ENCODE measurements at places on chromosomes 5 and 9.

DNA sequence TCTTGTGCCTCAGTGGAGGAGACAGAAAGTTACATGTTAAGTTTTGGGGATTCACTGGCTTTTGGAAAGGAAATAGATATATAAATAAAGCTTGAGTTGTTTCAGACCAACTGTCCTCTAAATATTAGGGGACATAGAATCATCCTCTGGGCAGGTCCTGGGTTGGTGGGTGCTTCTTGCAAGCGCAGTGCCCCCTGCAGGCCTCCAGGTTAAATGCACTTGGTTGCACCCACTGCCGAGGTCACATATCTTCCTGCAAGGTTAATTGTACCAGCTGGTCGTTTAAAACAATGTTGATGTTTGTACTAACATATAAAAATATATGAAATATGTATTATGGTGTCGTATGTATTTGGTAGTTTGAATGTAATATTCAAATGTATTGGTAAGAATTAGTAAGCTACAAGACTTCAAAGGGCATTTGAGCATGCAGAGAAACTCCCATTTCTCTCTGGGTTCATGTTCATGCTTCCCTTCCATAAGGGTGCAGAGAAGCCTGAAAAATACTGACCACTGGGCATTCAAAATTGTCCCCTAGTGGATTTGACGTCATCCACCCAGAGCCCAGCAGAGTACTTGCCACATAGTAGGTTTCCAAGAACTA is 87.0 kb downstream of the ZNF618 start:
- peak; percentile 22 for DNase-seq

GRCh38 chr5:139387611-139388197 is 2.0 kb downstream of the MZB1 start:
- DNase-seq = no peak

GRCh38 chr9:35646153-35646532 is 4.6 kb downstream of the SIT1 start:
- DNase-seq = no peak

DNA sequence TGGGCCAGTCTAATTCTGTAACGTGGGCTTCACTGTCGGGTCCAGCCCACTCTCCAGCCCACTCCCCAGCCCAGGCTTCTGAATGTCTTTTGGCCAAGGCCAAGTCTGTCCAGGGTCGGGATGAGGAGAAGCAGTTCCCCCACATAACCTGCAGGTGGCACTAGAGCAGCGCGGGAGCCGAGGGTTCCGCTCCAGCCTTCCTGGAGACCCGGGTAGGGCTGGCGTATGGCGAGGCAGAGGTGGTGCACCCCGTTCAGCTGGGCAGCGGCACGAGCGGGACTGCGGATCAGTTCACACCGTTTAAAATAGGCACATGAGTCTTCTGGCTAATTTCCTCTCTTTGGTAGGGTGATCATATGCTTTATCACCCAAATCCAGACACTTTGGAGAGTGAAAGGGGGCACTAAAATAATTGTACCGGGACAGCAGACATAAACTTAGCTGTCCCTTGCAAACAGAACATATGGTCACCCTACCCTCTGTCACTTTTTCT is 185.9 kb downstream of the MSX2 start:
- peak; percentile 34 for DNase-seq

DNA sequence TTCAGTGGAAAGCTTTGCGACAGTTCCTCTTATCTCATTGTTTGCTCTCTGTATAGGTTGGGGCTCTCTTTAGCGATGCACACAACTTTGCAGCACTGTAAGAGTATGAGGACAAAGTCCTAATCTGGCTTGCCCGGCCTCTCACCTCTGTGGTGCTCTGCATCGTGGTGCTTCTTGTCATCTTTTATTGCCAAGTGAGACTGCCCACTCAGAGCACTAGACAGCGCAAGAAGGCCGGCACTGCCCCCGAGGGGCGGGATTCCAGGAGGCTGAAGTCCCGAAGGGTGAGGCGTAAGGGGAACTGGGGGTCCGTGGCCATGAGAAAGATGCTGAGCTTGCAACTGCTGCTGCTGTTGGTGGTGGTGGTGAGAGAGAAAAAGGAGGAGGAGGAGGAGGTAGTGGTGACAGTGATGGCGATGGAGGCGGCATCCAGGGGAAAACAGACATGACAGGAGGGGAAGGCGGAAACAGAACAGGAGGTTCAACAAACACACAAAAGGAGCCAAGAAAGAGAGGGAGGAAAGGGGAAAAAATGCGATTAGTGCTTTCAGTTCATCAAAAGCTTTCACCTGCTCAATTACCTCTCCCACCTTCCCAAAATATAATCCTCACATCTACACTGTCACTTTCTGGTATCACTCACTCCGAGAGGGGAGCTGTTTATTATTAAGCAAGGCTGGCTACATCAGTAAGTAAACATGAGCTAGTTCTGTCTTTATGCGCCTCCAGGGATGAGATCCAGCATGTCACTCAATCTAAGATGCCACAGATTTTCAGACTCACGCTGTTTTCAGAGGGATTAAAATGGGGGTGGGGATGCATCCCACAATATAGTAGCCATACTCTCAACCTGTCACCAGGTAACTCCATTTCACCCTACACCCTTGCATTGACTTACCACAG is 55.1 kb downstream of the TLE1 start:
- DNase-seq = no peak

DNA sequence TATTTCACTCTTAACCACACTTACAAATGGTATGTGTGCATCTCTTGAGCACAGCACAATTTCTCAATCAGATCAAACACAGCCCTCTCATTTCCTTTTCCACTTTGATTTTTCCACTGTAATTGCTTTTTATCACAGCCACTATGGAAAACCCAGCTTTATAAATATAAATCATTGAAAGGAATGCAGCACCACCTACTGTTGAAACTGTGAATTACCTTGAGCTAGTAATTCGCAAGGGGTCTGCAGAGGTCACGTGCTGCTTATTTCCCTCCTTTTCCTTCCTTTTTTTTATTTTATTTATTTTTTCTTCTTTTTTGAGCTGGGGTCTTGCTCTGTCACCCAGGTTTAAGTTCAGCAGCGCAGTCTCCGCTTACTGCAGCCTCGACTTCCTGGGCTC is 76.9 kb downstream of the CDH6 start:
- DNase-seq = no peak

DNA sequence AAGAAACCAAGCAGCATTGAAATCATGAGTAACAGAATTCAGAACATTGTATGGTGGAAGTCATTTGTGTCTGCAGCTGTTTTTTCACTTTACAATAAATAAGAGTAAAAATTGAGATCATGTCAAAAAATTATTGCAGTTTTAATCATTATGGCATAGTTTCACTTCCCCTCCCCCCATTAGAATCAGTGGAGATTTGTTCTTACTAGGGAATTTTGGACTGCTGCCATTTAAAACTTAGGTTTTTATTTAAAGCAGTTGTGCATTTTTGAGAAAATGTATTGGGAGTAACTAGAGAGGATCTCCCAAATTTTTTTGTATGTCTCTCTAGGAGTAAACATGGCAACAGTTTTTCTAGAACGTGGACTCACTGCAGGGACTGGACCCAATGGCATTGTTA is 20.4 kb downstream of the GTF3C4 start:
- DNase-seq = no peak

DNA sequence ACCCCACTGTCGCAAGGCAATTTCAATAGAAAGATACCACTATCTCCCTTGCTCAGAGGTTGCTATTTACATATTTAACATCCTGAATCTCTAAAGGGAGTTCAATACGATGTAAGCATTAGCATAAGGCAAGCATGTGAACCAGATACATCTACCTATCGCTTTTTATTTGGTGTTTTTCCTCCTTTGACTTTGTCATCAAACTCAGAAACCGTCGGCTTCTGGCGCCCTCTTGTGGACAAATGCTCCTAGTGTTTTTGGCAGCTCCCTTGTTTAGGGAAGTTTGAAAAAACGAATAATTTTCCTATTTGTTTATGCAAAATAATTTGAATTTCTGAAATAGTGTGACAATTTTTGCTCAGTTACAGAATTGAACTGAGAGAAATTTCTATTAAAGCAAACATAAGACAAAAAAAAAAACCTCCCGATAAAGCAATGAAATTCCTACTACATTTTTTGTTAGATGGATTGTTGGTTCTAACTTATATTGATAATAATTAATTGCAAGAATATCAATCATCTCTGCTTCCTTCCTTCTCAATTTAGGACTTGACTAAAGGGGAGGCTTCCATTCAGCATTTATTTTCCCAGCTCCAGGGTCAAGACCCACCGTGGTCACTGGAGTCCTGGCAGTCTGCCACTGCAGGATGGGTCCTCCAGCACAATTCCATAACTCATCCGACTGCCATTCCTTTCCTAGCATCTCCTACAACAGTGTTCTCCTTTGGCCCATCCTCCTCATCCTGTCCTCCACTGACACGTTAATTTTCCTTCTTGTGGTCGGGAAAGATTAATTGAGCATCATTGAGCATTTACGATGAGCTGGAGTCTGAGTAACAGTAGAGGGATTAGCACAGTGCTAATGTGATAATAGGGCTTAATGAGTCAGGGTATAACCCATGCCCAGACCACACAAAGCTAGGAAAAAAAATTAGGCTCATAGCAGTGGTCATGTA is 131.8 kb upstream of the CHD1 start:
- peak; percentile 72 for DNase-seq

DNA sequence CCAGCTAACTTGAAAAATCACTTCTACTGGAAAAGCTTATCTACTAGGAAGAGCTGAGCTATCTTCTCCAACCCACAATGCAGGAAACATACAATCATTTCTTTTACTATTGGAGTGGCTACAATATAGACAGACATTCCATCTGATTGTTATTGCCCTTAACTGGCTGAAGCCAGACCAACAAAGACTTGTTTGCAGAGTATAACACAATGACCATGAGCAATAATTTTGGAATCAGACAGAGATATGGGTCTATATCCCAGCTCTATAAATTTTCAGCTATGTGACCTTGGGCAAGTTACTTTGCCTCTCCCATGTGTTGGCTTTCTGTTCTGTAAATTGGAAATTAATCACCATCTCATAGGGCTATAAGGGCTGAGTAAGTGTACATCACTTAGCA is 244.7 kb upstream of the SLC30A5 start:
- DNase-seq = no peak

- DNase-seq = peak; percentile 15
Measured at GRCh38 chr5:134594797-134595457, 37.7 kb downstream of the SAR1B start.

DNA sequence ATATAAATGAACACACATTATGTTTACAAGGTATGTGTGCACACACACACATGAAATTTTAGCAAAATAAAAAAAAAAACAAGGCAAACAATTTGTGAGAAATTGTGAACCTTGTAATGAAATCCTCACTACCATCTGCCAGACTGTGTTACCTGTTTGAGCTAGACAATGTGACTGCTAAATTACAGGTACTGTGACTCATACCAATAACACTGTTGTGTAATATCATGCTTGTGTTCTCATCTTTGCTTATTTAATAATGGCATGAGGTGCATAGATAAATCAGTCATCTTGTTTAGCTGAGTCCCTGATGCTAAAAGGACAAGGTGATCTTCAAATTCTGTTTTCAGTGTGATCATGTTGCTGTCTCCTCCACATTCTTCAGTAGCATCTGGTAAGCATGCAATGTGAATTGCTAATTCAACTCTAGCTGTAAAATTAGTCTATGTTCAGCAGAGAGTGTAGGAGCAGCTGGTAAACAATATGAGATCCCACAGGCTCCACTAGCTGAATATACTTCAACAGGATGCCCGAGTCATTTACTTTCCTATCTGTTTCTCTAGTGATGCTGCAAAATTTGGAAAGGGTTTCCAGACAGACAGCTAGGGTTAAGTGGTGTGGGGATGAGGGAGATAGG is 966.3 kb upstream of the C9orf72 start:
- peak; percentile 12 for DNase-seq

- DNase-seq = no peak
Measured at GRCh38 chr9:105091004-105091640, 153.3 kb upstream of the SLC44A1 start.

DNA sequence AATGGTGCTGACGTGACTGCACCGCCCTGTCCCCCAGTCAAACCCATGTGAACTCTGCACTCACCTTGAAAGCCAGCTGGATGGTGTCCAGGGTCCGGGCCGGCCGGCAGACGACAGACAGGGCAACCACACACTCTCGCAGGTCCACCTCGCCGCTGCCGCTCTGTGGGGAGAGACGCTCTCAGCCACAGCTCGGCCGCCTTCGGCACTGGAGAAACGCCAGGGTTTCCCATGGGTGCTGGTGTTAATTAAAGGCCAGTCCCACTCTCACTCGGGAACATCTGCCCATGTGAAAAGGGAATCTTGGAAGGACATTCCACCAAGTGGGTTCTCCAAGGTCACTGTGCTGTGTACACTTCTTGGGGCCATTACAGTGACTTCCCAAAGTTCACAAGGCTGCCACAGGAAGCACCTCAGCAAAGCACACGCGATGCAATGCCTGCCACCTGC is 25.5 kb upstream of the SLC6A3 start:
- DNase-seq = no peak

DNA sequence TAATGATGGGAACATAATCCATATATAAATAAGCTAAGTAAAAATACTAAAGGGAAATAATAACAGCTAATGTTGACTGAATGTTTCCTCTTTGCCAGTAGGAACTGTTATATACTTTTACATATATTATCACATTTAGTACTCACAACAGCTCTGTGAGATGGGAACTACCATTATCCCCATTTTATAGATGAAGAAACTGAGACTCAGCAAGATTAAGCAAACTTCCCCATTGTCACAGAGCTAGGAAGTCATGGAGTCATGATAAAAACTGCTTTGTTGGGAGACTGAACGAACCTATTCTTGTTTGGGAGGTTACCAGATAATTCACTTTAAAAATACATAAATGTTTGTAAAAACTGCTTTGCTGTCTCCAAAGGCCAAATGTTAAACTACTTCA is 23.4 kb downstream of the WNT8A start:
- no peak for DNase-seq

DNA sequence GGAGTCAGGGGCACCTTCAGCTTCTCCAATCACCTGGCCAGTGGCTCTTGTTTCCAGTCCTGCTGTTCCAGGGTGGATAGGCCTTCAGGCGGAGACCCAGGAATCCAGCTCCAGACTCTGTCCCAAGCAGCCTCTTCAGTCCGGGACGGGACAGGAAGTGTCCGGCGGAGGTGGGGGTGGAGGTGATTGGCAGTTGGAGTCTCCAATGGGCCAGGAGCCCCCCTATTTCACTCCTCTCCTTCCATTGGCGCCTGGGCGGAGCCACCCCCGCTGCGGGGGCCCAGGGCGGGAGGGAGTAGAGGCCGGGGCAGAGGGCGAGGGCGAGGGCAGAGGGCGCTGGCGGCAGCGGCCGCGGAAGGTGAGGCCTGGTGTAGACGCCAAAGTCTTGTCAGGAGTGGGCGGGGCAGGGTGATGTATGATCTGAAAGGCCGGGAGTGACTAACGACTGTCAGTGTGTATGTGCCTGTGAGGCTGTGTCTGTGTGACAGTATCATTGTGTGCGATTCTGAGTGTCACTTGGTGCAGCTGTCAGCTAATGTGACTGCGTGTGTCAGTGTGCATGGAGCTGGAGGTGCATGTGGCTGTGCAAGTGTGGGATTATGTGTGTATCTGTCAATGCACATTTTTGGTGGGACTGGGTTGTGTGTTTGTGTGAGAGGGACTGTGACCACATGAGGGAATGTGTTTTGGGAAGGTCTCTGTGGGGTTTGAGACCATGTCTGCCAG is at the start of gene IL11RA:
TSS of gene IL11RA (plus strand) at position 310 of the 726 bp plus-strand sequence. CDS start 3,033 bp downstream, outside the sequence.
- peak; percentile 56 for DNase-seq

GRCh38 chr9:87307848-87308247 is 189.8 kb upstream of the DAPK1 start:
- DNase-seq = no peak
